Regular cardiac myocyte (primary cell): ENCODE measurements at places on chromosomes 12 and 14. TPM values are rescaled to one million over a fixed set of nuclear protein-coding genes. Genes with fewer than 3 reads are reported as not detected.

SIX1 gene
- total RNA-seq: 0.38 and 0.56 TPM in 2 replicates

RILPL1 gene
- 7.9 and 10.2 TPM in 2 replicates for total RNA-seq

CCND2 gene
- 12.8 and 73.9 TPM in 2 replicates for total RNA-seq

KRT71 gene
- not detected in 2 replicates for total RNA-seq
